AG09319 (cell line): ENCODE measurements at places on chromosomes 11 and 22.

DNA sequence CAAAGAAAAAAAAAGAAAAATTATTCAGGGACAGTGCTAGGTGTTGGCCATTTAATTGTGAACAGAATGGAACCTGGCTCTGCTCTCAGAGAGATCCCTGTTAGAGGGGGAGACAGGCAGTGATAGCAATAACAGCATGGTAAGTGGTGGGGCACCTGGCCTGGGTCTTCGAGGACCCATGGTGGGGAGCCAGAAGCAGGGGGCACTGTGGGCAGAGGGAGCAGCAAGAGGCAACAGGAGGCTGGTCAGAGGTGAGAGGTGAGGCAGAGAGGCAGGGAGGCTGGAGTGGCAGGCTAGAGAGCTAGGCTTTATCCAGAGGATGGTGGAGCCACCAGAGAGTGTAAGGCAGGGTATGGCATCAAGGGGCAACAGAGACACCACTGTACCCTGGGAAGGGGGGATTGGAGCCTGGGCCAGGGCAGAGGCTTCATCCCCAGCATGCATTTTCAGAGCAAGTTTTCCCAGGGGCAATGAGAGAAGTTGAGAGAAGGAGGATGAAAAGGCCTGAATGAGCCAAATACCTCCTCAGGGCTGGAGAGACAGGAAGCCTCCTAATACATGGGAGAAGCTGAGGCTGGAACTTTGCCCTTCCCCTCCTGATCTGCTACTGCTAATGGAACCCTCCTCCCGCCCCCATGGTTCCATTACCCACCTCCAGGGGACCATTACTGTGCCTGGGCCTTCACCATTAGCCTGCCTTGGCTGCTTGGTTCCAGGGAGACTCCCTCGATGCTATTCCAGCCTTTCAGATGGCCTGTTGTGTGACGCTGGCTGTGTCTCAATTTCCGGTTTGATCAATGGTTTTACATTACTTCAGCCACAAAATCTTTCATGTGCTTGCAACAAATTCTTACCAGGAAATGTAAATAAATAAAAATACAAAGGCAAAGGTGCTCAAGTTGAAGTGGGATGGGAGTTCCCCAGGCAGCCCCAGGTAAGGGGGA is 2.6 kb upstream of the P2RY2 start:
- no peak for DNase-seq

DNA sequence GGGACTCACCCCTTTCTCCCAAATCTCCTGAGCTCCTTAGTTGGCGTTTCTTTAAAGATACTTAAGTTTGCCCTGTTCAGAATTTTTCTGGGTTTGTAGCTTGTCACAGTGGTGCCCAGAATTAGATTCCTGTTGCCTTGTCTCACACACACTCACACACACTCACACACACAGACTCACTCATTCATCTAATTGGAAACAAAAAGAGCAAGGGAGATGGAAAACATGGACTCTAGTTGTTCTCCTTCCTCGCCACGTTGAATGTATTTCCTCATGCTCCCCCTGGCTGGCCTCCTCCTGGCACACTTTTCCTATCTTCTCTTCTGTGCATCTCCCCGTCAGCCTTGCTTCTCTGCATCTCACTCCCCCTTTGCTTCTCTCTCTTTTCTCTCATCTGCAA is 752.3 kb downstream of the NTM start:
- no peak for DNase-seq

DNA sequence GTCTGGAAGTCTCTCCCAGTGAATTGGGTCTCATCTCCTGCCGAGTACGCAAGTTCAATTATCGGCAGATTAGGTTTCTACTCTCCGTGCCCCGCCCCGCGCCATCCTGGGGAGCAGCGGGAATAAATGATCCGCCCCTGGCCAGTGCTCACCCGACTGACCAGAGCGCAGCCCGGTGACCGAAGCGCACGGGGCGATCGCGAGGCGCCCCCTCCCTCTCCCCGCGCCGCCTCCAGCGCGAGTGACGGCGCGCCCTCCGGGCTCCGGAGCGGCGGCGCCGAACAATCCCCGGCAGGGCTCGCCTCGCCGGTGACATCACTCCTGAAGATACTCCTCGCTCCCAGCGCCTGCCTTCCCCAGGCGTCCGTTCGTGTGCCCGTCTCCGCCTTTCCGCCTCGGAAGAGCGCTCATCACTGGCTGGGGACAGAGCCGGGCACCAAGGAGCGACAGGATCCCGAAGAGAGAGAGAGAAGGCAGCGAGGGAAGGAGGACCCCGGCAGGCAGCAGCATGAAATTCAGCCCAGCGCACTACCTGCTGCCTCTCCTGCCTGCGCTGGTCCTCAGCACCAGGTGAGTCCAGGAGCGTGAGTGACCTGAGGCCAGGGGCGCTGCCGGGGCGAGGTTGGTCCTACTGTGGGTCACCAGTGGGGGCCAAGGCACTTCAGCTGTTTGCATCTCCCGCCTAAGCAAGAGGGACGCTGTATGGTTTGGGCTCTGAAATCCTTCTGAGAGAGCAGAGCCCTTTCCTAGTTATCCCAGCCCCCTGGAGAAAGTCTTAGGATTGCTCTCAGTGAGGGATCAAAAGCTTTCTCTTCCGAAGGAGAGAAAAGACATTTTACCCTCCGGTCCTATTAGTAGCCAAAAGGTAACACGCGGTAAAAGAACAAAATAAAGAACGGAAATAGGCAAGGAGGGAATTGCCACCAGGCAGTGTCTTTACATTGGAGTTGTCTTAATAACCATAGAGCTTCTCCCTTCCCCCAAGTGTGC is at the start of gene LUZP2:
Gene LUZP2, plus strand, starts transcription at position 318 of the 990 bp plus-strand sequence.
- DNase-seq, result no peak

DNA sequence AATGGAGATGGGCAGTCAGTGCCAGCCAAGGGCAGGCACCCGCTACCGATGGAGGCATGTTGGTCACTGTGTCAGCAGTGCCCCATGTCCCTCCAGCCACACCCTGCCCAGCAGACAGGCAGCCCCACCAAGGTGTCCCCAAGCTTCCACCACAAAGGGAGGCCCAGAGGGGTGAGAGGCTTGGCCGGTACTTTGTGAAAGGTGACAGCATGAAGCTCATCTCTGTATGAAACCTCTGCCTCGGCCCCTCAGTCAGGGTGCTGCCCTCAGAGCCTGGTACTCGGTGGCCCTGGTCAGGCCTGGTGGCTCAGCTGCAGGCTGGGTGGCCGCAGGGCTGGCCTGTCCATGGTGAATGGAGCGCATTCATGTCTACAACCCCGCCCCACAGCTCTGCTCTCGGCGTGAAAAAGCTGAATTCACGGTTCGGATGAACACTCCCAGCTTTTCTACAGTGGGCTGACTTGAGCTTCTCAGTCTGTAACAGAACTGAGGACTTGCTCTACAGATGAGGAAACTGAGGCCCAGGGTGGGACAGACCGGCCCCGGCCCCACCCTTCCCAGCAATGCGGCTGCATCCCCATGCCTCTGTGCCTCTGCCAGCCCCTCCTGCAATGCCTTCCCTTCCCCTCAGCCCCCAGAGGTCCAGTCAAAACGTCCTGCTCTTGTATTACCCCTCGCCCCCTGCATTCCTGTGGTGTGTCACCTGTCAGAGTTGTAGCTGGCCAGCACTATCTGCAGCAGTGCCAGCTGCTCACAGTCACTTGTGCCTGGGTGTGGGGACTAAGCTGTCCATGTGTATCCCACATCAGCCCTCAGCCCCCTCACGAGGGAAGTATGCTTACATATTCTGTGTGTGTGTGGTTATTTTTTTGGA is 27.7 kb downstream of the RSPH14 start:
- no peak for DNase-seq

GRCh38 chr11:65148657-65149056 is 14.3 kb upstream of the SYVN1 start:
- DNase-seq, result no peak

- no peak for DNase-seq
Observed at GRCh38 chr11:101091781-101092180, 37.8 kb downstream of the PGR start.

- DNase-seq, result no peak
Observed at GRCh38 chr11:111513240-111513605, 1.0 kb upstream of the BTG4 start.
